Left ventricle myocardium superior (tissue), 1 donor: ENCODE measurements at places on chromosomes 7 and 10. TPM values are rescaled to one million over a fixed set of nuclear protein-coding genes. Genes with fewer than 3 reads are reported as not detected.

- DNase-seq = no peak
Measured at GRCh38 chr10:49611816-49612512, 1.9 kb downstream of the SLC18A3 start.

The CNNM1 gene
- total RNA-seq = 0.10 TPM

- peak; percentile 81 for DNase-seq
Measured at GRCh38 chr10:70481831-70482530, 3.4 kb downstream of the PALD1 start.

The BEND7 gene
- total RNA-seq = 17.4 TPM

DNA sequence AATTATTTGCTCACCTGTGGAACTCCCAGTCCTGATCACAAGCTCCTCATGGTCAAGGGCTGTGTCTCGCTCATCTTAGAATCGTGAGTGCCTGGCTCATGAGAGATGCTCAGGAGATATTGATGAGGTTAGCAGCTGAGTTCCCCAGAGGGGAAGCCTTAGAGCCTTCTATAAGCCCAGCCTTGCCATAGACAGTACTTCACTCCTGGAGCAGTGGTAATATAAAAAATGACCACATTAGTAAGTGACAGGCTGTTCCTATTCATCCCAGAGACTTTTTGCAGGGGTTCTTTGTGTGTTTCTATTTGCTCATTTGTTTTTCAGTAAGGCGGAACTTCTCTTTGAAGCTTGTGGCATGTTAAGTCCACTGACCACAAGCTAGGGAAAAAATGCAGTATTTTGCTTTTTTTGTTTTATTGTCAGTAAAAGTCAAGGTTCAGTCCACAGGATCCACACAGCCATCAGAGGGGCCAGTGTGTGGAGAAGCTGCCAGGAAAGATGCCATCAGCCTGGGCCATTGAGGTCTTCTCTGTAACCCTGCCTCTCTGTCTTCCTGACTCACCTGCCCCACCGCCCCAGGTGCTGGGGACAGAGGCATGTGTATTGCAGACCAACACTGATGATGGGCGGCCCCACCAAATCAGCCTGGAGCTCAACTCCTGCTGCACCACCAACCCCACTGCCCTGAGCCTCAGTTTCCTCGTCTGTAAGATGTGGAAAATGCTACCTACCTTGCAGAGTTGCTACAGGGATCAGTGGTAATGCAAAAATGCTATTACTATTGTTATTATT, 36.4 kb upstream of the JCAD start:
- DNase-seq = no peak

DNA sequence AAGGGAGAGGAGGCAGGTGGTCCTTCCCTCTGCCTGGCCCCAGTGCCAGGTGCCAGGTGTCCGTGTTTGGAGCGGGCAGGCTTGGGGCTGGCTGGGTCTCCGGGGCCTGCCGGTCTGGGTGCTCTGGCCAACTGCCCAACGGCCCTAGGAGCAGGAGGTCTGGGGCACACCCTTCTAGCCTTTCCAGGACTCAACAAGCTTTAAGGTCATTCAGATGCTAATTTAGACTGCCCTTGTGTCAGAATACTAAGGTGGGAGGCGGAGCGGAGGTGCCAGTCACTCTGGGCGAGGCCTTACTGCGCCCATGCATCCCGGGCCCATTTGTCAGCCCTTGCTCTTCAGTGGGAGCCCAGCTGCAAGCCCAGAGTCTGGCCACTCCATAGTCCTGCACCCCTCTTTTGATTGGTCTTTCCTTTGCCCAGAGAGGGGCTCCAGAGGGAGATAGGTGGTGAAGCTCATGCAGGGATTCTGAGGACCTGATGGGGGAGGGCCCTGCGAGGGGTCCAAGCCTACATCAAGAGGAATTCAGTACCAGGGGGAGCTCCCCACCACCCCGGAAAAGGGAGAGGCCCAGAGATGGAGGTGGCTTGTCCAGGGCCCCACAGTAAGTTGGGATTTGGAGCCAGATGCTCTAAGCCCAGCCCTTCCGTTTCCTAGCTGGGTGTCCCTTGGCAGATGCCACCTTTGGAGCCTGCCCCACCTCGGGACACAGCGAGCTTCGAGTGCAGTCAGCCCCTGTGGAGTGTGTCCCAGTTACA, 1.3 kb downstream of the PGAM2 start:
- peak; percentile 67 for DNase-seq

GRCh38 chr10:4028027-4028471, 243.0 kb upstream of the KLF6 start:
- DNase-seq = no peak

GRCh38 chr10:69406816-69407580, 9.7 kb downstream of the TACR2 start:
- DNase-seq = no peak

- DNase-seq = no peak
Measured at GRCh38 chr10:98915911-98916310, 319.7 kb downstream of the HPSE2 start.

The TMEM229A gene
- total RNA-seq = not detected

- DNase-seq = no peak
Measured at GRCh38 chr7:3300221-3300650, 816 bp upstream of the SDK1 start.

DNA sequence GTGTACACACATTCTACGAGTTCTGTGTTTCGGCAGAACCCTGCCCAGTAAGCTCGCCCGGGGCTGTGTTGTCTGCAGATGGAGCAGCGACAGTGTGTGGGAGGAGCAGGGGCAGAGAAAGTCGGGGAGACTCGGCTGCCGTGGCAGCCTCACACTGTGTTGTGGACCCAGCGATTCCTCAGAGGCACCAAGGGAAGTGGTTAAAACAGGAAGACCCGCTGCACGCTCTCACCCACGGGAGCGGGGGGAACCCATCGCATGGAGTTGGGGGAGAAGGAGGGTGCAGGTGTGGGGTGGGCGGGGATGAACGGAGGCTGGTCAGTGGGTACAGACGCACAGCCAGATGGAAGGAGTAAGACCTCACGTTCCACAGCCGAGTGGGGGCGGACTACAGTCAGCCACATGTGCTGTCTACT, 250.2 kb downstream of the ELFN1 start:
- peak; percentile 29 for DNase-seq

DNA sequence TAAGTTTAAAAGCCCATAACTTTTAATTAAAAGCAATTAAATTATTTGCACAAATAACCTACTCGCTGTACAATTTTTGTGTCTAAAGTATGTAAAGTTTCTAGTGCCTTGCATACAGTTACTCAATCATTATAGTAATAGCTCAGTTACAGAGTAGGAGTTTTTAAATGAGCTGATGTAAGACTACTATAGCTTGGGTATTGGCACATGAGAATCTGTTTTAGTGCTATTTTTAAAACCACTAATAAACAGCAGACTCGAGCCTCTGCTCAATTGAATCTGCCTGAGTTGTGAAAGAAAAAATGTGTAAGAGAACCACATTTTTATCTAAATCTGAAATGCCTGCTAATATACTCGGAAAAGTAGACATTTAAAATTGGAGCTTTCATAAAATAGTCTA, 31.1 kb downstream of the CTNNA3 start:
- DNase-seq = no peak

The DGKI gene
- total RNA-seq = 0.47 TPM

The CLCN1 gene
- not detected for total RNA-seq

DNA sequence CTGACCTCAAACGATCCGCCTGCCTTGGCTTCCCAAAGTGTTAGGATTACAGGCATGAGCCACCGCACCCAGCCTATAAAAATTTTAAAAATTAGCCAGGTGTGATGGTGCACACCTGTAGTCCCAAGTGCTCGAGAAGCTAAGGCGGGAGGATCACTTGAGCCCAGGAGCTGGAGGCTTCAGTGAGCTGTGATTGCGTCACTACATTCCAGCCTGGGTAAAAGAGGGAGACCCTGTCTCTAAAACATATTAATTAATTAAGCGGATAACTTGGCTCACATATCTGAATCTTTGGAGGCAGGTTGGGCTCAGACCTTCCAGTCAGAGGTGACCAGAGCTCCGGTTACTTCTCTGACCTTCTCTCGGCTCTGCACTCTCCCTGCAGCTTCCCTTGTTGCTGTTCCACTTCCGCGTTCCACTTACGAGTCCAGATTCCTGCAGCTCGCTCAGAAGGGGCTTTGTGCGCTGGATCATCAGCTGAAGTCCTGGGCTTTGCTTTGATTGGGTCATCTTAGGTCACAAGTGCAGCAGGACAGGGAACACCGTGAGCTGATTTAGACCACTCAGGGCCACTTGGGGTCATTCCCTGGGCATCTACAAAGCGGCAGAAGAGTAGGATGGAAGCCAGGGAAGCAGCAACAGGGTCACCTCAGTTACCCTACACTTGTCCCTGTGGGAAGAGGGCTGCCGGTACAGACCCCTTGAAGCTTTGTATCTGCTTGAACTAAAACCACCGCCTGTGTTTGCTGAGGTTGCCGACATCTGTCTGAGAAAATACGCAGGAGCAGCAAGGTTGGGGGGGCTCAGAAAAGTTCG, 2.0 kb upstream of the ARPC1B start:
- no peak for DNase-seq

The CCL26 gene
- total RNA-seq = not detected

The IFIT2 gene
- total RNA-seq = 7.0 TPM

DNA sequence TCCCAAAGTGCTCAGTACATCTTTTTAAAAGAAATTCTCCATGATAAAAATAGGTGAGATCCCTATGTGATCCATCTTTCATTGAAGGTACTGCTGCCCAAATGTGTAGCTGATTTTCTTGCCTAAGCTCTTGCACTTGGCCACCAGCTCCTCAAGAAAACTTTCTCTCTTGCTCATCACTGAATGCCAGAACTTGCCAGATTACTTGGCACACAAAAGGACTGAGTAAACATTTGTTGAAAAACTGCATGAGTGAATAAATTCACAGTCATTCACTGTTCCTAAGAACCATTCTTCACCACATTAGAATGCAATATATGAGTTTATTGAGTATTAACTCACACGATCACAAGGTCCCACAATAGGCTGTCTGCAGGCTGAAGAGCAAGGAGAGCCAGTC, 99.9 kb downstream of the TRIL start:
- DNase-seq = no peak

The DPY19L1 gene
- 25.0 TPM for total RNA-seq

GRCh38 chr7:133201470-133201869, 51.4 kb upstream of the EXOC4 start:
- no peak for DNase-seq

The RSBN1L gene
- 10.1 TPM for total RNA-seq

DNA sequence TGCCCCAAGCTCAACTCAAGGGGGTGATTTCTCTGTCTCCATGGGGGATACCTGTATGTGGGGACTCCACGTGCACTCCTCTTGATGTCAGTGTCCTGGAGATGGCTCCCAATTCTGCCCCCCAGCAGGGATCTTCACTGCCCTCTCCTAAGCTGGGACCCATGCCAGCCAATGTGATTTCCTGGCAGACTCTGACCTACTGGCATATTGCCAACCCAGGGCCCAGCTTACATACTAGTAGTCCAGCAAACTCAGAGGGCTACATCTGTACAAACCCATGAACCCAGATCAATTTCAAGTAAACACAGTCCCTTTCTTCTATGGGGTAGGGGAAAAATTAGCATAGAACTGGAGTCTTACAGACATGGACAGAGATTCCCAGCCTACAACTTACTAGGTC, 26.2 kb upstream of the BMPR1A start:
- DNase-seq = peak; percentile 75

GRCh38 chr7:40915071-40915470, 780.3 kb downstream of the SUGCT start:
- DNase-seq = no peak

The HOXA7 gene
- total RNA-seq = not detected

DNA sequence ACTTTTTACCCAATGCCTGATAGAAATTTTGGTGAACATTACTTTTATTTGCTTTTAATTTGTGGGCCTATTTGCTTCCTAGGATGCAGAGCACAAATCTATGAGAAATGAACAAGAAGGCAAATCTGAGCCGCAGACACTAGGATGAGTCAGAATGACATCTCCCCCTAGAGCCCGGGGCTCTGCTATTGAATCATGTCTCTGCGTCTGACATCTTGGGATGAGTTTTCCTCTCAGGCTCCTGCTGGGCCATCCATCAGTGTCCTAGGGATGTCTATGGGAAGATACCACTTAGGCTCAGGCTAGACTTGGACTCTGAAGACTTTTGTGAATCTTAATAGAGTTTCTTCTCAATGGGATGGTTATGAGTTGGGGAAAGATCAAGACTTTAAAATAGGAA, 157.3 kb upstream of the MTPN start:
- no peak for DNase-seq

GRCh38 chr10:35639728-35640401, 2.2 kb downstream of the FZD8 start:
- DNase-seq = peak; percentile 54

- peak; percentile 12 for DNase-seq
Measured at GRCh38 chr10:132136689-132137088, 50.1 kb upstream of the DPYSL4 start.
